ENCODE measurements at places on chromosomes 13 and 19. TPM values are rescaled to one million over a fixed set of nuclear protein-coding genes. Genes with fewer than 3 reads are reported as not detected.

DNA sequence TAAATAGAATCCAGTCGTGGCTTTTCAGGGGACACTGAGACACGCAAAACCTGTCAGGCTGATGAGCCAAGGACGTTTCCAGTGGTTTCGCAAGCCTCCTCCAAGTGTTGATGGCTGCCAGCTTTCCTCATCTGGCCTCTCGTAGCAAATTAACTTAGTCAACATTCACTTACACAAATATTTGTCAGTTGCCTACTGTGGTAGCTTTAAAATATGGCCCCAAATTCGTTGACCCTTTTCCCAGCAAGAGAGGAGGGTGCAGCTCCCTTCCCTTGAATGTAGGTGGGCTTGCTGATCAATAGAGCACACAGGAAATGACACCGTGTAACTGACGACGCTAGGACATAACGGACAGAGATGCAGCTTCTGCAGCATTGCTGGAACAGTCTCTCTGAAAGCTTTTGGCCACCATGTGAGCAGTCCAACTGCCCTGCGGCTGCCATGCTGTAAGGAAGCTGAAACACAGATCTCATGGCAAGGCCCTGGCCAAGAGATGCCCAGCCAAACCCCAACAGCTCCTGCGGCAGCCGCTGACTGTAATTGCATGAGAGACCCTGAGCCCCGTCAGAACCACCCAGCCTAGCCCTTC is 5.5 kb upstream of the RANBP3 start:
- H3K4me3 ChIP-seq: no peak overlapping the region
- no peaks in the 10 kb centered on the region for H3K27me3 ChIP-seq
- H3K36me3 ChIP-seq: peaks cover 10% of the 10 kb centered on the region
- no peak for DNase-seq
- H3K27ac ChIP-seq: peak overlapping the region; percentile 76
- H3K4me1 ChIP-seq: peaks cover 46% of the 10 kb centered on the region

DNA sequence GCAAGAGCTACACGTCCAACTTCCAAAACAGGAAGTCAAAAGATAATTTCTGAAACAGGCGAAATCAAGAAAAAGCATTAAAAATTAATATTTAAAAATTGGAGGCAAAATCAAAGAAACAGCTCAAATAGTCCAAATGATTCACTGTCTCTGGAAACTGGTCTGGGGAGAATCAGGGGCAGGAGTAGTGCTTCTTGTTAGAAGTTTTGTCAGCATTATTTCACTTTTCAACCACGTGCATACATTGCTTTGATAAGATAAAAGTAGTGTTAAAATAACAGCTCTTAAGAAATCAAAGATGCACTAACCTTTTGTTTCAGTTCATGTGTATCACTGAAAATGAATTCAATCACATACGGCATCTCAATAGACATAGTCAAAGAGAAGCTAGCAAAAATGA is 53.8 kb downstream of the PARP4 start:
- DNase-seq: no peak
- no peaks in the 10 kb centered on the region for H3K27me3 ChIP-seq
- H3K27ac ChIP-seq: no peak overlapping the region
- peaks cover 15% of the 10 kb centered on the region for H3K4me1 ChIP-seq
- H3K36me3 ChIP-seq: peaks cover 20% of the 10 kb centered on the region

DNA sequence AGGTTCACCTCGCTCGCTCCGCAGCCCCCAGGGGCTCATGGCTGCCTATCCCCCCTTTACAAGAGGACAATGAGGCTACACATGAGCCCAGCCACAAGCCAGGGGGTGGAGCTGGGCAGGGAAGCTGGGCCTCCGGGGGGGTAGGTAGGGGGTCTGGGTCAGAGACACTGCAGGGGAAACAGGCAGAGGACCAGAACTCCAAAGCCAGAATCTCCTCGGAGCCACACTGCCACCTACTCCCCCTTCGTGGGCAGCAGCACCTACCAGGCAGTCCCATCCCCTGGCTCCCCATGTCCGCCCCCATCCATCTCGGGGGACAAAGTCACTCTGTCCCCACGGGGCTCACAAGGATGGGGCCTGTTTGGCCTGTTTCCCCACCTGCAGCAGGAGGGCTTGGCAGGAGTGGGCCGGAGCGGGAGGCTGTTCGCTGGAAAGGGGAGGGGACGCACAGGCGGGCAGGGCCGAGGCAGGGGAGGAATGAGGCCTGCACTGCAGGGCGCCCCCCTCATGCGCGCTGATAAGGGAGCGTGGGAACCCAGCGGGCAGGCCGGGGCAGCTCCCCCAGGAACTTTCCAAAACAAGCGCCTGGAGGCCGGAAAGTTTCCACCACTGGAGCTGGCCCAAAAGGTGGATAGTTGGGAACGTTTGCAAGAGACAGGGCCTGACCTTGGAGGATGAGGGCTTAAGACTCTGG is 545 bp upstream of the ISYNA1 start:
- H3K27ac ChIP-seq: no peak overlapping the region
- H3K4me1 ChIP-seq: peaks cover 14% of the 10 kb centered on the region
- no peak for DNase-seq
- H3K36me3 ChIP-seq: peaks cover 11% of the 10 kb centered on the region
- no peaks in the 10 kb centered on the region for H3K27me3 ChIP-seq

- H3K4me1 ChIP-seq: no peaks in the 10 kb centered on the region
- DNase-seq: no peak
These were observed 1175.8 kb upstream of the MIR17HG start for GRCh38 chr13:90171649-90172048.

DNA sequence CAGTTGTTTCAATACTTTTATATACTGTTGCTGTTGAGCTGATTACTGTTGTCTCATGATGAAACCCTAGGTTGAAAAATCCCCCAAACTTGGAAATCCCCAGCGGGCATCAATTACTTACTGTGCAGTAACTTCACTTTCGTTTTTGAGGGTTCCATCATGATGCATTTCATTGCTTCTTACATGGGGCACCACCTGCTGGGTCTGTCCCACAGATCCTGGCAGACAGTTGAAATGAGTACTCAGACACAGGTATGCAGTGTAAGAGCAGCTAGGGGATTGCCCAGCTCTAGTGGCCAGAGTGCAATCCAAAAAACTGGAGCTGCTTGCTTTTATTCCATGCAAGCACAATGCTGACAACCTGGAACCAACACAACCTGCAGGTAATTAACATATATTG is 132.5 kb upstream of the ZNF91 start:
- no peaks in the 10 kb centered on the region for H3K4me1 ChIP-seq
- no peaks in the 10 kb centered on the region for H3K27me3 ChIP-seq
- DNase-seq: no peak
- no peak overlapping the region for H3K27ac ChIP-seq

DNA sequence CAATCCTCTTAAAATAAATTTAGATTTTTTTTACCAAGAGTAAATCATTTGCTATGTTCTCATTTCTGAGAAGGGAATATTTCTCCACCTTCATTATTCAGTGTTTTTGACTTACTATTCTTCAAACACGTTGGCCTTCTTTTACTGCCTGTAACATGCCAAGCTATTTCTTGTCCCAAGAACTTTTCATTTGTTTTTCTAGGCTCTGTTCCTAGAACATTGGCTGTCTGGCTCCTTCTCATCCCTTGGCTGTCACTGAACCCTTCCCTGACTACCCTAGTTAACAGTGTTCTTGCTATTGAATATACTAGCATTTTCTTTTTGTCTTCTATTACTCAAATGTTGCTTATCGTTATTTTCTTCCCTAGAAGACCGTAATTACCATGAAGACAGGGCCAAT is 248.1 kb downstream of the ITGBL1 start:
- no peak for DNase-seq
- peaks cover 2% of the 10 kb centered on the region for H3K4me1 ChIP-seq
- H3K27ac ChIP-seq: no peak overlapping the region
- peaks cover 4% of the 10 kb centered on the region for H3K27me3 ChIP-seq
- no peak overlapping the region for H3K4me3 ChIP-seq

- no peak overlapping the region for H3K4me3 ChIP-seq
- no peaks in the 10 kb centered on the region for H3K27me3 ChIP-seq
- peaks cover 44% of the 10 kb centered on the region for H3K36me3 ChIP-seq
- peaks cover 36% of the 10 kb centered on the region for H3K4me1 ChIP-seq
These were observed 8.2 kb downstream of the TM9SF2 start for GRCh38 chr13:99509479-99509878.

DNA sequence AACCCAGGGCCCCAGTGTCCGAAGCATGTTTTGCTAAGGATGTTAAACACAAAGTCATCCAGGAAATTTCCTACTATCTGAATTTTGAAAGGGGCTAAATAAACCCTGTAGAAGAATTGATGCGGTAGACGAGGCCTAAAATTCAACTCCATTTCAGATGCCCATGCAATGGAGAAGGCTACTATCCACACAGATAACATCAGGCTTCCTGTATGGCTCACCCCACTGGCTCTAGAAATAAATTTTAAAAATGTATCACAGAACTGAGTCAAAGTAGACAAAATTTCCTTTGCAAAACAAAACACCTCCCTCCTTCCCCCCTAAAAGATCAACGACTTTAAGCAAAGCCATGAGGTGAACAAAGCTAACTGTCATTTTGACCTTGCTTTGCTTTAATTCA is 188.4 kb downstream of the ABCC4 start:
- H3K27ac ChIP-seq: no peak overlapping the region
- peaks cover 2% of the 10 kb centered on the region for H3K4me1 ChIP-seq
- H3K27me3 ChIP-seq: no peaks in the 10 kb centered on the region
- no peak overlapping the region for H3K4me3 ChIP-seq

Gene OR4F17
- total RNA-seq: not detected

DNA sequence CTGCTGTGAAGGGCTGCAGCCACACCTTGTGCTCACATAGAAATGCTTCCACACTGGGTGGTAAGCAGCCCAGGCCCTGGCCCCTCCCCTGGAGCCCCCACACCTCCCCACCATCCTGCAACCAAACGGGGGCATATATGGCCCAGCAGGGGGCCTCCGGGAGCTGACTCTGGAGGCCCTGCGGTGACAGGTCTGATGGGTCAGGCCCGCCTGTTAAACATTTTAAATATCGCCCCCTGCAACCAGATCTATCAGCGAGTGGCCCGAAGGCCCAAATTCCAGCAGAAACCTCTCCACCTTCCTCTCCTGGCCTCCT is 48.0 kb upstream of the KATNAL1 start:
- peak; percentile 58 for DNase-seq
- peak overlapping the region; percentile 15 for H3K27ac ChIP-seq
- peaks cover 21% of the 10 kb centered on the region for H3K36me3 ChIP-seq
- H3K4me1 ChIP-seq: peaks cover 14% of the 10 kb centered on the region

DNA sequence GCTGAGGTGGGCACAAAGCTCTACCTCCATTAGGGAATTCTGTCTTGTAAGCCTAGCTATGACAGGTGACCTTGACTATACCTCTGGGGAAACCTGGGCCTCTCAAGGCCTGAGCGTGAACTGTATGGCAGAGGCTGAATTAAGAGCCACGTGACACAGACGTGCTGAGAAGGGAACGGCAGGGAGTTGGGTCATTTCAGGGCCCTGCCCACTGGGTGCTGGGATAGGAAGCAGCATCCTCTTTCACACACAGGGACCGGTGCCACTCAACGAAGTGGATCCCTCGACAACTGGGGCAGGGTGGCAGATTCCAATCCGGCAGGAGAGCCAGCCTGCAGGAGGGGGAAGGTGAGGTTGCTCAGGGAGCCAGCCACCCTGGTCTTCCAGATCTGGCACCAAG is 9.2 kb downstream of the ASF1B start:
- no peak overlapping the region for H3K4me3 ChIP-seq
- no peak overlapping the region for H3K27ac ChIP-seq
- DNase-seq: no peak
- H3K36me3 ChIP-seq: peaks cover 22% of the 10 kb centered on the region
- no peaks in the 10 kb centered on the region for H3K27me3 ChIP-seq

GRCh38 chr13:33541456-33541855 is 255.9 kb upstream of the STARD13 start:
- peaks cover 7% of the 10 kb centered on the region for H3K36me3 ChIP-seq
- peaks cover 23% of the 10 kb centered on the region for H3K4me1 ChIP-seq
- no peak for DNase-seq
- no peaks in the 10 kb centered on the region for H3K27me3 ChIP-seq
- peak overlapping the region; percentile 85 for H3K4me3 ChIP-seq

- peak; percentile 77 for DNase-seq
- no peaks in the 10 kb centered on the region for H3K27me3 ChIP-seq
- H3K27ac ChIP-seq: peak overlapping the region; percentile 87
- peaks cover 22% of the 10 kb centered on the region for H3K36me3 ChIP-seq
- H3K4me3 ChIP-seq: peak overlapping the region; percentile 73
These were observed 5.3 kb upstream of the CD79A start for GRCh38 chr19:41871573-41872383.

Gene SIGLECL1
- not detected for total RNA-seq

- DNase-seq: no peak
- no peak overlapping the region for H3K27ac ChIP-seq
- peaks cover 5% of the 10 kb centered on the region for H3K4me1 ChIP-seq
- H3K36me3 ChIP-seq: no peaks in the 10 kb centered on the region
These were observed 42.4 kb downstream of the PCDH8 start for GRCh38 chr13:52806029-52806428.

DNA sequence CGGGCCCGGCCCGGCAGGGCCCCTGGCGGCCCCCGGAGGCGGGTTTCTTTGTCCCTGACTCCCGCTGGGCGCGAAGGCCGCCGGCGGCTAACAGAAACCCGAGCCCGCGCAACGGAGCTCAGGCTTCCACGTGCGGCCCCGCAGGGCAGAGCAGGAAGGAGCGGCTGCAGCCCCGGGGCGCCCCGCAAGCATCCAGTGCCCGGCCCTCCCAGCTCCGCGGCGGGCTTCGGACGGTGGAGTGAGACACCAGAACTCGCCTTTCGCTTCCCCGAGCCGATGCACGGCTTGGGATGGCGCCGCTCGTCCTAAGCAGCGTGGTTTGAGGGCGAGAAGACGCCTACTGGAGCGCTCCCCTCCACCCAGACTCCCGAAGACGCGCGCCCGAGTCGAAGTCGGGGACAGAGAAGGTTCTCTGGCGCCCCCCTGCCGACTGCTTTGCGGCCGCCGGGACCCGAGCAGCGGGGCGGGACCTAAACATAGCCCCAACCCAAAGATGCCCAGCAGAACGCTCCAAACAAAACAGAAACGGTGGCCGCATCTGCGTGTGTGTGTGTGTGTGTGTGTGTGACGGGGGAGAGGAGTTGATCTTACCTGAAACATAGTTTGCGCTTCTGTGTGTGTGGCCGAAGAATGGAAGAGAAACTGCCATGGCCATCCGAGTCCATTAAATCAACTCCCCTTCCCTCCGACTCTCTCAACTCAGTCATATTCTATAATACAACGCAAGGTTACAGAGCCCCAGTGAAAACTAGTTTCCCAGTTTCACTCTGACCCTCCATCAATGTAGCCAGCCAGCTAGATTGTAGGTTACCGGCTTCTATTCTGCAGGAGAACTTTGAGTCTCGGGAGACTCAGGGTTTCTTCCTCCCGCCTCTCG is 629 bp upstream of the FGF9 start:
- peak; percentile 75 for DNase-seq
- peak overlapping the region; percentile 91 for H3K4me3 ChIP-seq
- peak overlapping the region; percentile 48 for H3K27ac ChIP-seq
- H3K36me3 ChIP-seq: no peaks in the 10 kb centered on the region

- H3K4me1 ChIP-seq: peaks cover 24% of the 10 kb centered on the region
- no peaks in the 10 kb centered on the region for H3K27me3 ChIP-seq
- no peak overlapping the region for H3K4me3 ChIP-seq
- peaks cover 5% of the 10 kb centered on the region for H3K36me3 ChIP-seq
- no peak for DNase-seq
- no peak overlapping the region for H3K27ac ChIP-seq
These were observed 6.8 kb downstream of the BICRA start for GRCh38 chr19:47615714-47616113.

GRCh38 chr13:72462166-72462565 is 265.3 kb downstream of the MZT1 start:
- no peaks in the 10 kb centered on the region for H3K27me3 ChIP-seq
- DNase-seq: no peak
- H3K4me1 ChIP-seq: no peaks in the 10 kb centered on the region
- H3K36me3 ChIP-seq: no peaks in the 10 kb centered on the region
- no peak overlapping the region for H3K4me3 ChIP-seq

Gene ODAD3
- not detected for total RNA-seq

GRCh38 chr13:110137680-110138009 is 169.3 kb downstream of the COL4A1 start:
- no peaks in the 10 kb centered on the region for H3K36me3 ChIP-seq
- peaks cover 31% of the 10 kb centered on the region for H3K27me3 ChIP-seq
- peak overlapping the region; percentile 86 for H3K4me3 ChIP-seq
- H3K27ac ChIP-seq: peak overlapping the region; percentile 70
- H3K4me1 ChIP-seq: peaks cover 12% of the 10 kb centered on the region
- no peak for DNase-seq

Gene ZNF814
- 38.4 TPM for total RNA-seq

Data from activated naive CD8-positive, alpha-beta T cell treated with anti-CD3 and anti-CD28 coated beads, Interleukin-2, amount 10 ng/mL, durations not matched to agents 7 days and 5 days (primary cell).